Activated T-cell treated with anti-CD3 and anti-CD28 coated beads, Interleukin-2, amount 50 U/mL, for 1 hour (primary cell): ENCODE measurements at places on chromosomes 2 and 18.

- no peak for DNase-seq
Observed at GRCh38 chr2:178279142-178279541, 84.8 kb downstream of the OSBPL6 start.

DNA sequence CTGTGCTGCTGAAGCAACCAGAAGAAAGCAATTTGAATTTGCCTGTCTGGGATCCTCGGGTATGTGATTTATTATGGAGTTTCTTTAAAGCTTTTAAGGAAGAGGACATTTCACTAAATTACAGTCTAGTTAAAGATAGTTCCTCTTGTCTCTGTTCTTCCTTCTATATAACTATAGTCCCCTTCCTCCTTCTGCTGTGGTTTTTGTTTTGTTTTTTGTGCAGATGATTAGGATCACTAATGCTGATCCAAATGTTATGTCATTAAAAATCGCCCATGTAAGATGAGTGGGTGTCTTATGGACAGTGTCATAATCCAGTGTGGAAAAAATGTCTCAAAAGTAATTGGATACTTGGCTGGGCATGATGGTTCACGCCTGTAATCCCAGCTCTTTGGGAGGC, 24.7 kb downstream of the PAPOLG start:
- no peak for DNase-seq

GRCh38 chr2:184558713-184559464, 39.4 kb upstream of the ZNF804A start:
- DNase-seq, result no peak

DNA sequence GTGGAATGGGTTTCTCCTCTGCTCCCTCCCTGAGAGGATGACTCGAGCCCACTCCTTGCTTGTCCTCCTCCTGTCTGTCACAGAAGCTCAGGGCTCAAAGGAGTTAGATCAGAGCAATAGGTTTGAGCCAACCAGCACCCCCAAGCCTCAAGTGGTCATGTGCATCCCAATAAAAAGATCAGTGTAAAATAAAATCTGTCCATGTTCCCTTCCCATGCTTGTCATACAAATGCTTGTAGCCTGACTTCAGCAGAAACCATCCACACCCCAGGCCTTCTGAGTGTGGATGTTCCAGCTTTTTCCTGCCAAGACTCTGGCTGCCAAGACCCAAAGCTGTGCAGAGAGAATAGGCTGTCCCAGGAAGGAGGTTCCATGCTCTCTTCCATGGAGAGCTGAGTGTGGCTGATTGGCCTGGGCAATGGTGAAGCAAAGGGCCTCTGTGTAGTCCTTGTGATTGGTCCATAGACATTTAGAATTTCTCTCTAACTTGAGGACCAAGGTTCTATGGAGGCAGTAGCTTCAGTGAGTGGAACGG, 67.4 kb downstream of the GYPC start:
- no peak for DNase-seq

- no peak for DNase-seq
Observed at GRCh38 chr2:181778621-181779201, 98.4 kb upstream of the NEUROD1 start.
